ENCODE measurements at places on chromosomes 1 and 21.

GRCh38 chr1:19650416-19651140, 6.5 kb downstream of the NBL1 start:
- DNase-seq, result no peak

- DNase-seq, result no peak
Measured at GRCh38 chr1:22557341-22557950, 5.8 kb upstream of the EPHA8 start.

GRCh38 chr1:97767381-97767780, 153.5 kb downstream of the DPYD start:
- DNase-seq, result no peak

DNA sequence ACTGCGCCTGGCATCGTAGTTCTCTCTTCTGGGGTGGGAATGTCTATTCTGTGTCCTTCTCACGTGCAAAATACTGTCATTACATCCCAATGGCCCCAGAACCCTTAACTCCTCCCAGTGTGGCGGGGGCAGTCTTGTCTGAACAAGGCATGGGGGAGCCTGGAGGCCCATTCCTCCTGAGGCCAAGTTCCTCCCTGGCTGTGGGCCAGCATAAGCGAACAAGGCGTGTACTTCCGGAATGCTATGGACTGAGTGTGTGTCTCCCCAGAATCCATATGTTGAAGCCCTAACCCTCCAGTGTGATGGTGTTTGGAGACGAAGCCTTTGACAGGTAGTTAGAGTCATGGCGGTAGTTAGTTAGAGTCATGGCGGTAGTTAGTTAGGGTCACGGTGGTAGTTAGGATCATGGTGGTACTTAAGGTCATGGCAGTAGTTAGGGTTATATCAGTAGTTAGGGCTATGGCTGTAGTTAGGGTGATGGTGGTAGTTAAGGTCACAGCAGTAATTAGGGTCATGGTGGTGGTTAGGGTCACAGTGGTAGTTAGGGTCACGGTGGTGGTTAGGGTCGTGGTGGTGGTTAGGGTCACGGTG, 71.0 kb downstream of the PRKCZ start:
- no peak for DNase-seq

DNA sequence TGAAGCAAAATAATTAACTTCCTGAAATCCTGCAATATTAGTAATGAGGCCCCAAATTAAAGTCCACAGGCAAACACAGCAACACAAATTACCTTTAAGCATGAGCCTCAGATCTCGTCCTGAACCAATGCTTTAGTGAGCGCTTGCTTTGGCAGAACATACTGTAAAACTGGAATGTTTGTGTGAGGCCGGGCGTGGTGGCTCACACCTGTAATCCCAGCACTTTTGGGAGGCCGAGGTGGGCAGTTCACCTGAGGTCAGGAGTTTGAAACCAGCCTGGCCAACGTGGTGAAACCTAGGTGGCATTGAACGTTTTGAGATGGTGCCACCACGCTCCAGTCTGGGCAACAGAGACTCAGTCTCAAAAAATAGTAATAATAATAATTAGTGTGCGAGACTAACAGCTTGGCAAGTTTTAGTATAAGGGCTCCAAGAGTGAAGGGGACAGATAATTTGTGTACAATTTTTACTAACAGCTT, 17.8 kb downstream of the SFPQ start:
- DNase-seq, result no peak

- DNase-seq, result no peak
Measured at GRCh38 chr1:156001662-156002171, 19.0 kb downstream of the SSR2 start.

DNA sequence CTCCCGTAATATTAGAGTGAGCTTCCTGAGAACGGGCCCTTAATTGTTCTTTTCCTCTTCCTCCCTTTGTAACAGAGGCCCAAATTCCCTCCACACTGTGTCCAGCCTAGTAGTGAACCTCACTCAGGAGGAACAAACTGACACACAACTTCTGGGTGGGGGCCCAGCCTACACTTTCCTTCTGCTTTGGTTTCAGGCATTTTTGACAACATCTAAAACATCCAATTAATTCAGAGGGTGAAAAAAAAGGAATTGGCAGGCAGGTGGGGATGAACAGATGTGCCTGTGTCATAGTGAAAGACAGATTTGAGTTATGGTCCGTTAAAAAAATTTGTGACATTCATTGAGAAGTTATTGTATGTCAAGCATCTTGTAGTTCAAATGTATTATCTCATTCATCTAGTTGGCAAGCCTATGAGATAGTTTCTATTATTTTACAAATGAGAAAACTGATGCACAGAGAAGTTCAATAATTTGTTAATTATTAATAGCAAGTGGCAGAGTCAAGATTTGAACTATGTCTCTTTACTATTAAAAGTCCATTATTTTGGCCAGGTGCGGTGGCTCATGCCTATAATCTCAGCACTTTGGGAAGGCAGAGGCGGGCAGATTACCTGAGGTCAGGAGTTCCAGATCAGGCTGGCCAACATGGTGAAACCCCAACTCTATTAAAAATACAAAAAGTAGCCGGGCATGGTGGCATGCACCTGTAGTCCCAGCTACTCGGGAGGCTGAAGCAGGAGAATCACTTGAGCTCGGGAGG, 41.6 kb upstream of the LRIG2 start:
- DNase-seq, result no peak

- DNase-seq, result no peak
Measured at GRCh38 chr1:189775343-189775742, 702.3 kb downstream of the BRINP3 start.

- no peak for DNase-seq
Measured at GRCh38 chr1:93965888-93966287, 56.7 kb upstream of the GCLM start.

DNA sequence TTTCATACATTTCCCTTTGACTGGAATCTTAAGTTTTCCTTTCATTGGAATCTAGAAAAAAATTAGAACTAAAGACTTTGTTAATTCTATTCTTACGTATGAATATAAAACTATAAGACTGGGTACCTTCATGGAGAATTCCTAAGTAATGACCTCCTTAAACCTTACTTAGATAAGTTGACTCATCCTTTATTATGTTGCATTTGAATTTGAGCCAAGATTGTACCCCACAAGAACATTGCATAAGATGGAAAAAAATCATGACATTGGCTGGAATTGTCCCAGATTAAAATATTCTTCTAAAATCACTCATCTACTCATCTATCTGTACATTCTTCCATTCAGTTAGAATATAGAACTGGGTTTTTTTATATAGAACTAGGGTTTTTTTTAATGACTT, 137.4 kb downstream of the C1orf21 start:
- DNase-seq, result no peak

DNA sequence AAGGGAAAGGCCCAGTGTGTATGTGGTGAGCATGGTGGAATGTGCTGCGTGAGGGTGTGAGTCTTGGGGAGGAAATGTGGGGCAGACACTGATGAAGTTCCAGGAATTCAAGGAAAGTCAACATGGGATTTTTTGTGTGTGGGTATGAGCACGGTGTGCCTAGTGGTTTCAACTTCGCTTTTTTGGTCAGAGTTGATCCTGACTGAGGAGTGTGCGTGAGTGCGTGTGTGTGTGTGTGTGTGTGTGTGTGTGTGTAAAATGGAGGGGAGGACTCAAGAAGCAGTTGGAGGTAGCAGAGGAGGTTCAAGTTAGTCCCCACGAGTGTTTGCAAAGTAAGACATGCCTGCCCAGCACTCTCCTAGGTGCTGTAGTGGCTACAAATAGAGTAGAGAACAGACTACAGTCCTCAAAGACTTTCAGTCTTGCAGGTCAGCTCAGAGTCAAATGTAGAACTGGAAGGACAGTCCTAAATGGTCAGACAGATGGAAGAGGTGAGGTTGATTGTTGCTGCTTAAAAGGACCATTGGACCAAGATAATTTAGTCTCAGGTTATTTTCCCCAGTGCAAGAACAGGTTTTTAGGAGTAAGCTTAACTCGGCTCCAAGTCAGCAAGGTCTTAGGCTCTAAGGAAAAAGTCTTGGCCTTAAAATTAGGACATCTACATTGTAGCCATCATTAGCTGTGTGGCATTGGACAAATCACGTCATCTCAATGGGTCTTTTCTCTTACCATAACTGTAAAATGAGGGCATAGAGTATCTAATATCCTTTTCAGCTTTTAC, 25.0 kb downstream of the SLAMF1 start:
- no peak for DNase-seq

GRCh38 chr1:93595743-93596142, 85.9 kb downstream of the BCAR3 start:
- no peak for DNase-seq

- DNase-seq, result no peak
Measured at GRCh38 chr1:1869469-1869868, 21.4 kb downstream of the GNB1 start.

DNA sequence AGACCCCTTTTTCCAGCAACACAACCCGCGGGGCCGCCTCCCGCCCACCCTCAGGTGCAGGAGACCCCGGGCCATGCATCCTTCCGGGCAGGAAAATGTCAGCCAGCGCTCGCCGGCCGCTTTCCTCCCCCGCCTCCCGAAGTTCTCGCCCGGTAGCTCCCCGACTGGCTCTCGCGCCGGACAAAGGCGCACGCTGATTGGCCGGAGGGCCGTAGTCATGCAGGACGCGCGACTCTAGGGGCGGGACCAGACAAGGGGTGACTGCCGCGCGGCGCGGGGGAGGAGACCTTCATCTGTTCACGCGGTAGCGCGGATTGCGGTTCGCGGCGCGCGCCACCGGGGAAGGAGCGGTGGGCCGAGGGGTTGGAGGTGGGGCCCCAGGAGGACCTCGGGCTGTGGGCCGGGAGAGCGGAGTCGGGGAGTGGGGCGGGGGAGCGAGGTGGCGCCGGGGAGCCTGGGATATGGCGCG, at the start of gene FLVCR1:
Gene FLVCR1 (plus strand): TSS at position 284 of the 469 bp plus-strand sequence. CDS start 178 bp downstream, at position 462.
- DNase-seq, result peak; percentile 87

- DNase-seq, result no peak
Measured at GRCh38 chr1:34009340-34009985, 145.6 kb downstream of the HMGB4 start.

GRCh38 chr1:213256438-213257087, 205.5 kb downstream of the RPS6KC1 start:
- no peak for DNase-seq

GRCh38 chr1:100266741-100267140, 725 bp downstream of the RTCA start:
- DNase-seq, result no peak

- no peak for DNase-seq
Measured at GRCh38 chr1:193019442-193020026, 39.6 kb downstream of the UCHL5 start.

DNA sequence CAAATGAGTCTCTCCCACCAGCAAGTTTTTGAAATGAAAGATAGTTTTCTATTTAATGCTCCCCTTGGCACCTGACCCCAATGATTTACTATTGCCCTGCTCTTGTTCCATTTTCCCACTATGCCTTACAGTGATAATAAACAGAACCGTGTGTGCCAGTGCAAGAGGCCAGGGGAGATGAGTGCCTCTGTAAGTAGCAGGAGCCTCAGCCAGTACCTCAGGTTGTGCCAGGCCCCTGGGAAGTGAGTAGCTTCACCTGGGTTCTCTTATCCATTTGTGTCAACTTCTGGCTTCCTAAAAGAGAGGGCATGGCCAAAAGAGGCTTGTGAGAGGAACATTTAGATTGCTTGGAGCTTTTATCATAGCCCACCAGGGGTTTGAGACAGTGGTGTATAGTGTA, 3.4 kb upstream of the ROR1 start:
- DNase-seq, result no peak

- no peak for DNase-seq
Measured at GRCh38 chr21:19921211-19921610, 1077.0 kb upstream of the NCAM2 start.

GRCh38 chr1:1004420-1004779, 4.5 kb upstream of the HES4 start:
- DNase-seq, result no peak

DNA sequence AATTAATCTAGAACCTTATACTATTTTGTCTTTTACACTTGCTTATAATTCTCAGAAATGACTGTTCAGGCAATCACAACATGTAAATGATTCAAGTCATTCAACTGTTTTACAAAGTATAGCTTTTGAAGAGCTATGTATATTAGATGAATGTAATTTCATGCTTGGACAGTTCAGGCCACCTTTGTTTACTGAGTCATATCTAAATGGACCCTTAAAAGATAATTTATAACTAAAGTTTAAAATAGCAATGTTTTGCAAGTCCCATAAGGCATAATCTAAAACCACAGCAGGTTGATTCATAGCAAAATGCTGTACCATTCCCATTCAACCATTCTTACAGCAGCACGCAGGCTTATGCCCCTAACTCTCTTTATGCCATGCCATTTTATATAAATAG, 64.8 kb downstream of the PIK3R3 start:
- no peak for DNase-seq

DNA sequence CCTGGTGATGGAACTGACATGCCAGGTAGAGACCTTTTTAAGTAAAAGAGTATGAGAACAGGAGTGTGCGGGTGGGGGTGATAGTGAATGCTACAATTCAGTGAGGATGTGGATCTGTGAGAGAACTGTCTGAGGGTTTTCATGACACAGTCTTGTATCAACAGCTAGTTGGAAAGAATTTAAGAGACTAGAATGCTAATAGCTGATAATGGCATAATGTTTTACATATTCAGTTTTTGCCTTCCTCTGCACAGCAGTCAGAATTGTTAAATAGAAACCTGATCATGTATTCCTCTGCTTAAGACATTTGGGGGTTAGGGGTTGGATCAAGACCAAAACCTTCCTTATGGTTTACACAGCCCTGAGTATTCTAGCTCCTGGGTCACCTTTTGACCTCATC, 152.8 kb upstream of the ZRANB2 start:
- DNase-seq, result no peak

GRCh38 chr1:84272401-84272800, 29.1 kb upstream of the SAMD13 start:
- DNase-seq, result no peak

DNA sequence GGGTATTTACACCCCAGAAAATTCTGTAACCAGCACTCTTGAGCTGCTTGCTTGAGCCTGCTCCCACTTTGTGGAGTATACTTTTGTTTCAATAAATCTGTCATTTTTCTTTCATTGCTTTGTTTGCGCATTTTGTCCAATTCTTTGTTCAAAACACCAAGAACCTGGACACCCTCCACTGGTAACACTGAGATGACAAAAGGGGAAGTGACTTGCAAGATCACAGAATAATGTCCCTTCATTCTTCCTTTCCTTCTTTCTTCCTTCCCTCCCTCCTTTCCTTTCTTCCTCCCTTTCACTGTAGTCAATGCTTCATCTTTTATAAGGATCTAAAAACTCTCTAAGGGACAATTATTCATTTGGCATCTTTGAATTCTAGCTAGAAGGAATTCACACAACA, 134.5 kb upstream of the MAP1LC3C start:
- DNase-seq, result no peak

- DNase-seq, result no peak
Measured at GRCh38 chr1:194309697-194310096, 1123.3 kb upstream of the B3GALT2 start.

DNA sequence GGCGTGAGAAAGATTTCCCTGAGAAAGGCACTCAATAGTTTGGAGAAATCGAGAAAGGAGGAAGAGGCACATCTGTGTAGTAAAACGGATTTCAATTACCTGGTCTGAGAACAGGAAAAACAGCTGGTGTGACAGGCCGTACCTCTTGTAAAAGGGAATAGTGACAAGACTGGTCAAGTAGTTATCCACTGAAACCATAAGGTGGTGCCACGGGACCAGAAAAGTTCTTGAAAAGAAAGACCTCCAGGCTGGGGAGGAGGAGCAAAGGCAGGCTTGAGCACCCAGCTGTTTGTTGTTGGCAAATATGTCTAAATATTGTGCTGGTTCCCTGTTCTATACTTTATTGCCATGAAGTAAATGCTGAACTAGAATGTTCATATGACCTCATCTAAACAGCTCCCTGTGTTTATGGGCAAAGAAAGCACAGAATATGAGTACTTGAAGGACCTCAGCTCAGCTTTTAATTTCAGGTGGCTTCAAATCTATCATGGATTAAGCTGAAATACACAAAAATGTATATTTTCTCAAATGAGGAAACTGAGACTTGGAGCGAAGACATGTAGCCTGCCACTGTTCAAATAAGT, 4.0 kb downstream of the HAO2 start:
- DNase-seq, result no peak

Data from stimulated activated CD8-positive, alpha-beta memory T cell treated with anti-CD3 and anti-CD28 coated beads, Interleukin-15, amount 100 ng/mL, for 4 hours (primary cell).